ENCODE measurements at places on chromosomes 2 and 18.

GRCh38 chr2:156818944-156819343, 382.8 kb downstream of the GPD2 start:
- DNase-seq: no peak

GRCh38 chr2:16496426-16497388, 168.9 kb downstream of the CYRIA start:
- DNase-seq: no peak

- peak; percentile 42 for DNase-seq
Measured at GRCh38 chr2:64018701-64019082, 536 bp downstream of the VPS54 start.

DNA sequence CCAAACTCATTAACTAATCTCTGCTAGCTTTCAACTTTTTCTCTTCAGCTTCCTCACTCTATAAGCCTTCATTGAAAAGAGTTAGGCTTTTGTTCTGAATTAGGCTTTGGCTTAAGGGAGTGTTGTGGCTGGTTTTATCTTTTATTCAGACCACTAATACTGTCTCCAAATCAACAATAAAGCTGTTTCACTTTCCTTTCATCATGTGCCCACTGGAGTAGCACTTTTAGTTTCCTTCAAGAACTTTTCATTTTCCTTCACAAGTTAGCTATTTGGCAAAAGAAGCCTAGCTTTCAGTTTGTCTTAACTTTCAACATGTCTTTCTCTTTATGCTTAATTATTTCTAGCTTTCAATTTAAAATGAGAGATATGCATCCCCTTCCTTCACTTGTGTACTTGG, 271.7 kb upstream of the FSIP2 start:
- DNase-seq: no peak

DNA sequence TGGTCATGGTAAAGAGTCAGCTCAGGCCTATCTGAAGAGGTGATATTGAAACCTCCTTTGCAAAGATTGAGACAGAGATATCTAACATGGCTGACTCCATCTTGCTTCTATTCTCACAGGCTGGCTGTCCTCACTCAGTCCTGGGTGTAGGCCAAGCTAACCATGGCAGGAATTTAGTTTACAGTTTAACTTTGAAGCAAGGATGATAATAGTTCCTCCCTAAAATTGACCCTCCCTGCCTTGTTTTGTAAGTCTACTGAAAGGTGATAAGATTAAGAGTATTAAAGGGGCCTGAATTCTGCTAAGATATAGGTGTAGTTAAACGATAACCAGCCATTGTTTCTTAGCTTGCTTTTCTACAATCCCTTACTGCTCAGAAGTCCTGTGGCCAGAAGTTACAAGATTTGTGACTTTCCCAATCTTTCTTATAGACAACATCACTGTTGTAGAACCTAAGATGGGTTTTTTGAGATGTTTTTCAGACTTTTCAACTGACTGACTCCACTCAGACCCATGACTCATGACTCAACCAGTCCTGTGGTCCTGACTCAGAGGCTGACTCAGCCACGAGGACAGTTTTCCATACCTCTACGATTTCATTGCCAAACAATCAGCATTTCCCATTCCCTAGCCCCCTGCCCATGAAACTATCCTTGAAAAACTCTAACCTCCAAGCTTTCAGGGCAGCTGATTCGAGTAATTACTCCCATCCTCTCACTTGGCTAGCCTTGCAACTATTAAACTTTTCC, 195.7 kb upstream of the SESTD1 start:
- DNase-seq: peak; percentile 11

DNA sequence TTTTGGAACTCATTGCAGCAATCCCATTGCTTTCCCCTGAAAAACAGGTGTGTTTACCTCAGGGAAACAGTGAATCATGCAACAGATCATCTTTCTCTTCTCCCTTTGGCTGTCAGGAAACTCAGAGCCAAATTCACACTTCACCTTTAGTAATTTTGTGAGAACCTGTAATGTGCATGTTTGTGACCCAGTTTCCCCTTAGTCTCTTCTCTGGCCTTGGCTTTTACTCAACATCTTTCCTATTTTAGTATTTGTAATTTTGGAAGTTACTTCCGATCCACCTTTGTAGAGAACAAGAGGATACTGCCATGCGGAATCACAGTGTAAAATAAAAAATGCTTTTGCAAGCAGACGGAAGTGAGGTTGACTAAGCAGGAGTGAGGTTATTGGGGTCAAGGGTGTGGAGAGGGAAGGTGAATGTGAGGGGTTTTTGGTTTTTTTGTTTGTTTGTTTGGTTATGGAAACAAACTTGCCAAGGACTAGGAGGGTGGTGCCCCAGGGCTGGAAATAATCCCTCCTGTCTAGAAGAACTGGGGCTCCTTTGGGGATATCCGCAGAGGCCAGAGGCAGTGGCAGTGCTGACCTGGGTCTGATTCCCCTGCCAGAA, 14.0 kb downstream of the ASPRV1 start:
- no peak for DNase-seq

GRCh38 chr2:235677937-235678336, 184.1 kb downstream of the AGAP1 start:
- DNase-seq: no peak

GRCh38 chr2:5946225-5947115, 254.3 kb downstream of the SOX11 start:
- DNase-seq: no peak

GRCh38 chr2:25314514-25315315, 27.0 kb downstream of the DNMT3A start:
- DNase-seq: peak; percentile 93

DNA sequence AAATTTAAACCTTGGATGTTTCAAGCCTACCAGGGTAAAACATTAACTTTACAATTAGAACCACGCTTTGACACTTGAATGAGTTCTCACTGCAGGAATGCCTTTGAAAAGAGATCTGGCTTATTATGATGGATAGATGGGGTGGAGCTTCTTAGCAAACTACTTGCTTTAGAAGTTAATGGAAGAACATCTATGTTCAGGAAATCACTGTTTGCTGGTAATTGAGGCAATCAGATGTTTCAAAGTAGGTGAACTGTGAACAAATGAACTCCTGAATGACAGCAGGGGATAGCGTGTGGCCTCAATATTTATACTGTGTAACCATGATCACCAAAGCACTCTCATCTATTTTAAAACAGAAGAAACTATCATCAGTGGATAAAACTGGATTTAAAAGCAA, 383.6 kb downstream of the PIK3C3 start:
- no peak for DNase-seq

- DNase-seq: no peak
Measured at GRCh38 chr2:174145827-174146226, 102.5 kb downstream of the OLA1 start.

GRCh38 chr18:44715245-44715644, 34.6 kb downstream of the SETBP1 start:
- no peak for DNase-seq

DNA sequence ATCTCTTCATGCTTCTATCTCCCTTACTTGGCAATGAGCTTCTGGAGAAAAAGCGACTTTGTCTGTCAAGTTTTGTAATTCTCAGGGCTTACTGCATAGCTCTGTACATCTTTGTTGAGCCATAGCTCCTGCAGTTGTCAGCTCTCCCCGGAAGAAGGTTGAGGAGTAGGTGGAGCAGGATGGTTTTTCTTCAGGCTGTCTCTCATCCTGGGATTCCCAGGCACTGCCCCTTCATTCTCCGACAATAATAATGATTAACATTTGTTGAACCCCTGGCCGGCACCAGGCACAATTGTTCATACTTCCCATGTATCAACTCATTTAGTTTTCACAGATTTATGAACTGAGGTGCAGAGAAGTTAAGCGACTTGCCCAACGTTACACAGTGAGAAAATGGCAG, 23.5 kb upstream of the RHOB start:
- no peak for DNase-seq

DNA sequence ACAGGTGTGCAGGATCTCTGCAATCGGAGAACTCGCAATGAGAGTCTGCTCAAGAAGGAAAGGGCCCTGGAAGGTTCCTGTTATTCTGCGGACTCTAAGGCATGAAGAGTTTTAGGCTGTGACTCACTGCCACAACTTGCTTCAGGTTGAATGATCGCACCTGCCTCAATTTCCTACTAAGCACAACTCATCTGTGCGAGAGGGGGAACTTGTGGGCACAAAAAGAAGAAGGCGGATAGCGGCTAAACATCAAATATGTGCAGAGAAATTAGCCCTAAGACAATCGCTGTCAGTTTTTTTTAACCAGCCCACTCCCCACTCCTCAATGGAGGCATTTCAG, 14.0 kb upstream of the CREG2 start:
- DNase-seq: no peak

DNA sequence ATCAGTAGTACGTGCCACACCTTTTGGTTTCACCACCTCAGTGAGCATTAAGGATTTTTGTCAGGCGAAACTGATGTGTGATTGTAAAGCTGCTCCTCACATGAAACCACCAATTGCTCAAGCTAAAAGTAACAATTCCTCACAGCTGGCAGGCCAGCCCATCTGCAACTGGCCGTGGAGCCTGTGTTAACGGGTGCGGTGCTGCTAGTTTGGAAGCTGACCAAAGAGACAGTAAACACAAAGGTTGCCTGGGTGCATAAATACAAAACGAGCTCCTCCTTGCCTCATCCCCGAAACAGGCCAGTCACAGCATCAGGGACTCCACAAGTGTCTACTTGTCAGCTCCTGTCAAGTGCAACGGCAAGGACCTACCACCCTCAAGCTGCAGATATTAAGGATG, 32.0 kb downstream of the LGALSL start:
- no peak for DNase-seq

GRCh38 chr2:58436872-58437271, 195.7 kb upstream of the FANCL start:
- DNase-seq: no peak

DNA sequence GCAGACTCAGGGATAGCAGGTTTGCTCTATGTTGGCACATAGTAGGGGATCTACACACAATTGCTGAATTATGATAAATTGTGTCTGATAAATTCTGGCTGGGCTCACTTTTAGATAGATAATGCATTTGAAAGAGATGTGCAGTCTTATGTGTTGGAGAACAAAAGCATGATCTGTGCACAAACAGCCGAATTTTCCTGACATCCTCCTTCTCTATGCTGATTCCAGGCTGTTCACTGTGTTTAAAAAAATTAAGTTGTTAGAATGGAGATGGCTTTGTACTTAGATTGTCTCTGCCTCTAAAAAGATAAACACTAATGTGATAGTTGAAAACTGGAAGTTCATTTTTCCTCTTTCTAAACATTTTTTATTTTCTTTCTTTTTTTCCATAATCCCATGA, 2.1 kb downstream of the CERS6 start:
- DNase-seq: no peak

DNA sequence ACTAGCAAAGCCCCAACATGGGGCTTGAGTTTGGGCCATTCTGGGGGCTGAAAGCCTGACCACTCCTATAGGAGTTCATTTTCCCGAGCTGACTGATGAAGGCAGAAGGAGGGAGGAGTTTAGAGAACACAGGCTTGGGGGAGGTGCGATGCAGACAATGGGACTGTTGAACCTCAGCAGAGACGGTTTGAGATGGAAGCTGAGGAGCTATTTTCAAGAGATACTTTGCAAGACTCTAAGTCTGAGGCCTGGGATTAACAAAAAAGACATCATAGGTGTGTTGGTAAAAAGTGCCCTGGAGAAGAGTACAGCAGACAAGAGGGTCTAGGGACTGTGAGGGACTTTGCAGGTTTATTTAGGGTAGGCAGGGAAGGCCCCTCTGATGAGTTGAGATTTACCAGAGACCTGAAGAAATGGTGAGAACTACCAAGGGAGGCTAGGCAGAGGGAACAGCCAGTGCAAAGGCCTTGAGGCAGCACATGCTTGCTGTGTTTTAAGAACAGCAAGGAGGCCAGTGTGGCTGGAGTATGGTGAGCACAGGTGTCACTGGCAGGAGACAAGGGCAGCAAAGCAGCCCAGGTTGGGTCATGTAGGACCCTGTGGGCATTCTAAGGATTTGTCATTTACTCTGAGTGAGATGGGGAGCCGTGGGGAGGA, 31.6 kb downstream of the PCBP1 start:
- no peak for DNase-seq

- no peak for DNase-seq
Measured at GRCh38 chr2:3857576-3857975, 154.2 kb downstream of the DCDC2C start.

GRCh38 chr2:46239175-46239846, 57.9 kb upstream of the EPAS1 start:
- DNase-seq: peak; percentile 29

GRCh38 chr2:127676906-127677305, 1.6 kb upstream of the LIMS2 start:
- DNase-seq: no peak

DNA sequence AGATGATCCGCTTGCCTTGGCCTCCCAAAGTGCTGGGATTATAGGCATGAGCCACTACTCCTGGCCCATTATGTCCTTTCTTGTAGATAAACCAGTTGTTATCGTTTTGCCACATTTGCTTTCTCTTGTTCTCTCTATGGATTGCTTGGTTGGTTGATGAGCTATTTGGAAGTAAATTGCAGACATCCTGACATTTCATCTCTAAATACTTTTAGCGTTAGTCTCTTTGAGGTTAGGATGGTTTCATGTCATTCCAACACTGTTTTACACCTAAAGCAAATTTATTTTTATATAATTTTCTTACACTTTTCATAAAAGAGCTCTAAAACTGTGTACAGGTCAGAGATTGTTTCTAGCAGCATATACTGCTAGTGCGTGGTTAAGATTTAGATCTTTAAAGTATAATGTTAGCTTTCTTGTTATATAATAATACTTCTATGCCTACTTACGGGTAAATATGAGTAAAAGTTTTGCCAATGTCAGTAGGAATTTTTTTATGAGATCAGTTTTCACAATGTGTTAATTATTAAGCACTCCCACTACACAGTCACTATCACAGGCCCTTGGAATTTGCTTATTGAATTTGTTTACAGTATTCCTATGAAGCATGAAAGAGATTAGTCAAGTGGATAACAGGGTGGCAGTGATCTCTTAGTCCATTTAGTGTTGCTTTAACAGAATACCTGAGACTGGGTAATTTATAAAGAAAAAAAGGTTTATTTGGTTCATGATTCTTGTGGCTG, 10.3 kb downstream of the POLI start:
- DNase-seq: no peak

DNA sequence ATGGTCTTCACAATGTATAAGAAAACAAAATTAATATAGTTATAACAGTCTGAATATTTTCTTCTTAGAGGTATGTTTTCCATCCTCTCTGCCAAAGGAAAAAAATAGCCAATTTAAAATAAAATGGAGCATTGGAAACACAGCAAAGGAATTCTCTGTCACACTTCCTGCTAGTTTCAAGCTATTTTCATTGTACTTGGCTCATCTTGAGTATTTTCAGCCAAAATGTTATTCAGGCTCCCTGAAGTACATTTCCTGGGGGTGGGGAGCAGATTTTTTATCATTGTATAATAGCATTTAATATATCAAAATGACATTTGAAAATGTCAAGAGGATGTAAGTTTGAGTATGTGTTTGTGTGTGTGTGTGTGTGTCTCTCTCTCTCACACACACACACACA, 463.6 kb upstream of the REG3G start:
- DNase-seq: no peak

Measured in stimulated activated CD4-positive, alpha-beta T cell treated with anti-CD3 and anti-CD28 coated beads, Interleukin-4, amount 100 ng/mL, for 24 hours (primary cell).